ENCODE measurements at places on chromosomes 5 and 9.

GRCh38 chr5:16546732-16547131, 70.1 kb downstream of the RETREG1 start:
- no peak for DNase-seq

GRCh38 chr9:84975926-84976325, 306.4 kb downstream of the NTRK2 start:
- no peak for DNase-seq

GRCh38 chr5:14263699-14264098, 120.6 kb downstream of the TRIO start:
- no peak for DNase-seq

DNA sequence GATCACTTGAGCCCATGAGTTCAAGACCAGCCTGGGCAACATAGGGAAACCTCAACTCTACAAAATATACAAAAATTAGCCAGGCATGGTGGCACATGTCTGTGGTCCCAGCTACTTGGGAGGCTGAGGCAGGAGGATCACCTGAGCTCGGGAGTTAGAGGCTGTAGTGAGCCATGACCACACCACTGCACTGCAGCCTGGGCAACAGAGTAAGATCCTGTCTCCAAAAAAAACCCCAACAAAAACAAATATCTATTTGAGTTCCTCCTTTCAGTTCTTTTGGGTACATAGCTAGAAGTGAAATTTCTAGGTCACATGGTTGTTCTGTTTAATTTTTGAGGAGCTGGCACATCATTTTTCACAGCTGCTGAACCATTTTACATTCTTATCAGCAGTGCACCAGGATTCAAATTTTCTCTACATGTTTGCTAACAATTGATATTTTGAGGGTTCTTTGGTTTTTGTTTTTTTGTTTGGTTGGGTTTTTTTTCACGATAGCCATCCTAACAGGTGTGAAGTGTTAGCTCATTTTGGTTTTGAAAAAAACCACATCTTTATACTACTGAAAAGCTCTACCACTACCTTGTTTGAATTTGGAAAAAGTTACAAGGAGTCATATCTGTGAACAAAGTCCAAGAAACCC, 176.9 kb upstream of the SLC12A2 start:
- no peak for DNase-seq

DNA sequence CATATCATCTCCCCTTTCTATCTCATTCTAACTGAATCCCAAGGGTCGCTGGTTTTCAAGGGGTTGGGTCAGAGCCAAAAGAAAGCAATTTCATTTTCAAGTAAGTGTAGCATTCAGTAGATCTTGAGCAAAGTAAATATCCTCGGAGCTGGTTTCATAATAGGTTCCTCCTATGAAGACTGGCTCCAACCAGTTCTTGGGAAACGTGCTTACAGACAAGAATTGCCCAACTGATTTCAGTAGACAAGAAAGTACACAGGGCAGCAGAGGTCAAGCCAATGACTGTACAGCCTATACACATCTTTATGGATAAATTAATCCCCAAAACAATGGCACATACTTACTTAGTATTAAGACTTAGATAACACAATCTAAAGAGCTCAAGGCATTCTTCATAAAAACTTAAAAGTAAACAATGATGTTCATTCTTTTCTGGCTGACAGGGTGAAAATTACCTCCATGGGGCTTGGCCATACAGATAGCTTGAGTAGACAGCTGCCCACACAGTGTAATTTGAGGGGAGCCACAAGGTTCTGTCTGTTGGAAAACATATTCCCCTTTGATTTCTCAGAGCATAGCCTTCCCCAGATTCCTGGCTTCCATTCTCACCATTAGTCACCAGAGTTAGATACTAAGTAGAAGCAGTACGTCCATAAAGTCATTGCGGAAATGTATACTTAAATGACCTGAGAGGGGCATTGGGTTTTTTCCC, 163.9 kb downstream of the ARRDC3 start:
- peak; percentile 97 for DNase-seq
